ENCODE measurements at places on chromosomes 2 and 18. TPM values are rescaled to one million over a fixed set of nuclear protein-coding genes. Genes with fewer than 3 reads are reported as not detected.

Gene ACKR3
- 39.3 TPM for total RNA-seq

Gene TEKT4
- total RNA-seq = not detected

Gene REG1B
- total RNA-seq = not detected

Gene GREB1L
- total RNA-seq = 12.3 TPM

Gene CAPN14
- total RNA-seq = 0.27 TPM

Gene SCYGR7
- not detected for total RNA-seq

Gene ADNP2
- total RNA-seq = 7.5 TPM

Gene C2orf81
- total RNA-seq = 0.82 TPM

Gene PAPOLG
- 6.9 TPM for total RNA-seq

Gene DPP10
- total RNA-seq = 0.16 TPM

Data from left ventricle myocardium inferior (tissue), 1 donor.